Neural crest cell (in vitro differentiated cells): ENCODE measurements at places on chromosomes 1 and 21. TPM values are rescaled to one million over a fixed set of nuclear protein-coding genes. Genes with fewer than 3 reads are reported as not detected.

DNA sequence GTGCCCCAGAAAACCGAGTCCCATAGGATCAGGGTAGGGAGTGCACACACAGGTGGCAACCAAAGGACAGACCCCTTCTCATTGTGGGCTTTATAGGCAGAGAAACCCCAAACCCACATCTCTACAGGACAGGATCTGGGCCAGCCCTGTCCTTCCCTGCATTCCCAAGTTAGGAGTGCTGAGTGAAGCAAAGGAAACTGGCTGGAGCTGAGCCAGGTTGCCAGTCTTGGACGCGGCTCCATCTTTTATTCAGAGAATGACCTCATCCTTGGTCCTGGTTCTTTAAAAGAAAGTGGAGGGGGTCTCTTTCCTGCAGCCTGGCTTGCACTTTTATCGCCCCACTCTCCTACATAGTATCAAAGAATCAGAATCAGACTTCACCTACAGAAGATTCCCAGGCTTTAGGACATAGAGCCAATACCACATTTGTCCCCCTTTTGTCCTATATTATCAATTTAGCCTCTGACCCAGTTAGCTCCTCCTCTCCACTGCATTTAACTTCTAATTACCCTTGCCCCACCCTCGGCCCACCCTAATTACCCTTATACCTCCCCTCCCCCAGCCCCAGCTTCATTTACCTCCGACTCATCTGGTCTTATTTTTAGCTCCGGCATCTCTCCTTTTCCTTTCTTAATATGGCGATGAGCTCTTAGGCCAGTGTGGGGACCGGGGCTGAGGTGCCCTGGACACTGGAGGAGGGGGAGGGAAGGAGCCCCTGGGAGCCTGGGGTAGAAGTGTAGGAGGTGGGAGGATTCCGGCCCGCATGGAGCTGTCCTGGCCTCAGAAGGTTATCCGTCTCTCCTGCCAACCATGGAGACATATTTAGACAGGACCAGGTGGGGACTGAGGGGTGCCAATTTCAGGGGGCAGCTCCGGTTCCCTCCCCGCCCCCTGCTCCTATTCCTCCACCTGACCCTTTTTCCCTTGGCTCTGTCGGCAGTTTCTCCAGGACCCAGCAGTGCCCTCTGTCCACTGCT is at the start of gene CASQ1:
TSS of gene CASQ1 (plus strand) at position 927 of the 977 bp plus-strand sequence. CDS start 177 bp downstream, outside the sequence.
- DNase-seq, result no peak

Gene CFHR1
- 0.56 TPM in 1 of 2 replicates, not detected in the other for total RNA-seq

DNA sequence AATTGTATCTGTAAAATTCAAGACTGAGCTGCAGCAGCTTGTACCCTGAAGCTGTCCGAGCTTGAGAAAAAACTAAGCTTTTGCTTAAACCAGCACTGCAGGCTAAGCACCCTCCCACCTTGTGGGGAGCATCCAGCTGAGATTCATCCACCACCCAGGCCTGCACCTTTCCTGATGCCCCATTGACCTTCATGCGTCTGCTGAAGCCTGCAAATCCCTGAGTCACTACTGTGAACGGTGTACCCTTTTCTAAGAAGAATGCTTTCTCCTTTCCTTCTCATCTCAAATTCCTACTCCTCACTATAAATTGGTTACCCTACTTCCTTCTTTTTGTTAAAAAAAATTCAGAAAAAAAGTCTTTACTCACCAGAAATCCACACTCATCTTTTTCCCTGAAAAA is 90.9 kb upstream of the RGS18 start:
- no peak for DNase-seq

Gene TRIM67
- total RNA-seq, result 1.6 and 1.9 TPM in 2 replicates

DNA sequence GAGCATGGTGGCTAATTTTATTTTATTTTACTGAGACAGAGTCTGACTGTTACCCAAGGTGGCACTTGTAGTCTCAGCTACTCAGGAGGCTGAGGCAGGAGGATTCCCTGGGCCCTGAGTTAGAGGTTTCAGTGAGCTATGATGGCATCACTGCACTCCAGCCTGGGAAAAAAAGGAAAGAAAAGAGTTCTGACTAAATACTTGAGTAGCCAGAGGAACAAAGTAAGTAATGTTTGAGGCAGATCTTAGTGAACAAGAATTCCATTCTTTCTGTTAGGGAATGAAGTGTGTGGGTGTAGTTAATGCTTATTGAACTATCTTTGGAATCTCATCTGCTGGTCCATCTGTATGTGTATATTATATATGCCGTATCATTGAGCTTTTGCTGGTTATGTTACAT is 13.1 kb upstream of the EVI5 start:
- no peak for DNase-seq

Gene RGS16
- total RNA-seq, result 5.8 and 6.4 TPM in 2 replicates

Gene POU3F1
- total RNA-seq, result 10.7 and 12.1 TPM in 2 replicates

GRCh38 chr1:224387302-224387912 is 30.7 kb downstream of the CNIH4 start:
- DNase-seq, result no peak

DNA sequence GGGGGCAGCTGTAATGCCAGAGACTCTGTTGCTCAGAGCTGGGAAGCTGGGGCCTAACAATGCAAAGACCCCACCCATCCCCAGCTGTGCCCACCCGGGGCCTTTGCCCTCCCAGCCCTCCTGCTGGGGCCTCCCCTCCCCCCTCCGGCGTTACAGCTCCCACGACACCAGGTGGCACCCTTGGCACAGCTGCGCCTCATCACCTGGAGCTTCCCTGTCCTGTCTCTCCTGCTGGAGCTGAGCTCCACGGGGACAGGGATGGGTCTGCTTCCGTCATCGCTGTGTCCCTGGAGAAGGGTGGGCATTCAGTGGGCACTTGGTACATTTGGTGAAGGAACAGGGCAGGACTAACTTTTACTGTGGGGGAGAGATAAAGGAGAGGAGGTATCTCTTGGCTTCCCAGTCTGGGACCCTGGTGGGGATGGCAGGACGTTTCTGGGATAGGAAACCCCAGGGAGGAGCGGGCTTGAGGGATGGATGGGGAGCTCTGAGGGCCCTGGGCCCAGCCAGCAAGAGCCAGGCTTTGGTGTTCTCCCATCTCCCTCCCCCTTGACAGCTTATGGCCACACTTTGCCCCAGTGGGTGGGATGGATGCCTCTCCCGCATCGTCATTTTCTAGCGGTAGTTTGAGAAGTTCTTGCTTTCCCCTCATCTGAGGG is 453.2 kb downstream of the PTPRU start:
- no peak for DNase-seq

- no peak for DNase-seq
Measured at GRCh38 chr1:50610563-50610962, 187.3 kb upstream of the DMRTA2 start.

Gene FRRS1
- 8.2 and 9.3 TPM in 2 replicates for total RNA-seq

Gene MRPL9
- total RNA-seq, result 121 and 129 TPM in 2 replicates

Gene AMY2B
- total RNA-seq, result 2.7 and 3.4 TPM in 2 replicates

Gene GNL2
- total RNA-seq, result 73.1 and 76.6 TPM in 2 replicates

DNA sequence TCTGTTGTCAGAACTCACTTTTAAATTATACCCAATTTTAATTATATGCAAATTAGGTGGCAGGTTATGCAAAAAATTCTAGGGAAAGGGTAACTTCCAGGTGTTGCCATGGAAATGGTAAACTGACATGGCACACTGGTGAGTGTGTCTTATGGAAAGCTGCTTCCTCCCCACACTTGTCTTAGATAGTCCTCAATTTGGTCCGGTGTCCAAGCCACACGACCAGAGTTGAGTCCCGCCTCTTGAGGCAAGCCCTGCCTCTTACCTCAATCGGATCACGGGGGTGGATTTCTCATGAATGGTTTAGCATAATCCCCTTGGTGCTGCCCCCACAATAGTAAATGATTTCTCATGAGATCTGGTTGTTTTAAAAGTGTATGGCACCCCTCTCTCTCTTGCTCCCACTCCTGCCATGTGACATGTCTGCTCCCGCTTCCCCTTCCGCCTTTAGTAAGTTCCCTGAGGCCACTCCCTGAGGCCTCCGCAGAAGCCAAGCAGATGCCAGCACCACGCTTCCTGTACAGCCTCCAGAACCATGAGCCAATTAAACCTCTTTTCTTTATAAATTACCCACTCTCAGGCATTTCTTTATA is 74.9 kb downstream of the MATN1 start:
- no peak for DNase-seq

DNA sequence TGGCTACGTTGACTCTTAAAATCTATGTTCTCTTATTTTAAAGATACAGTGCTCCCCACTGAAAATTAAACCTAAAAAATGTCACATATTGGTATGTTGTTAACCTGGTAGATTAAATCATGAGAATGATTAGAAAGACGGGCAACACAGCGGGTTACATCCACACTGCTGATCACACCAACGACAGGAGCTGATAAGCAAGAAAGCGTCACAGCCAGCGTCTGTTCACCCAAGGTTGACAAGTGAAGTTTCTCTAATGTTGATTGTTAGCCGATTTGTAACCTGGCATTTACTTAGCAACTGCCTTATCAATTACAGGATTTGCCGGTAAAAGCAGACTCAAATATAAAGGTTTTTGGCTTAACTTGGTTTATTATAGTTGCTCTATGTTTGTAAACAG is 149.3 kb downstream of the NR5A2 start:
- no peak for DNase-seq

DNA sequence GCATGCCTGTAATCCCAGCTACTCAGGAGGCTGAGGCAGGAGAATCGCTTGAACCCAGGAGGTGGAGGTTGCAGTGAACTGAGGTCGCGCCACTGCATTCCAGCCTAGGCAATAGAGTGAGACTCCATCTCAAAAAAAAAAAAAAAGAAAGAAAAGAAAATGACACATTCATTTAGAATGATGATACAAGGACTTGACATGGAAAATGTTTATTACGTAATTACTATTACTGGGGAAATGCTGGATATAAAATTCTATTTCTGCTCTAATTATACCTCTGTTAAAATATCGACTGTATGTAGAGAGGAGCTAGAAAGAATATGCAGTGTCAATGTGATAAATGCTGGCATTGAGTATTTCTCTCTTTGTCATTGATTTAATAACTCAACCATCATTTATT is 54.7 kb upstream of the CTPS1 start:
- DNase-seq, result no peak

DNA sequence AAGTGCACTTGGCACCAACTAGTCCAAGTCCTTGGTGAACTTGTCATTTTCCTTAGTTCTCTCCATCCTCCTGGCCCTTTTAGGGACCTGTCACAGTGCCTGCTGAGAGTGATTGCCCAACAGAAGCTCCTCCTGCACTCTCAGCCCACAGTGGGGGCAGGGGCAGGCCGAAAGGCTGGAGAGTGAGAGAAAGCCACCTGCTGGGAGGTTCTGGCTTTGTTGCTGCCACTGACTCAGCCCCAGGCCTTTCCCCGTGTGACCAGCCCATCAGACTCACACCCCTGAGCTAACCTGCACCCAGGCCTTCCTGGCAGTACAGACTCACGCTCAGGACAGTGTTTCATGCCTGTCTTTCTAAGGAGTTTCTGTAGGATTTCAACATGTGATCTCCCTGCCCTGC is 17.1 kb upstream of the PROK1 start:
- no peak for DNase-seq

DNA sequence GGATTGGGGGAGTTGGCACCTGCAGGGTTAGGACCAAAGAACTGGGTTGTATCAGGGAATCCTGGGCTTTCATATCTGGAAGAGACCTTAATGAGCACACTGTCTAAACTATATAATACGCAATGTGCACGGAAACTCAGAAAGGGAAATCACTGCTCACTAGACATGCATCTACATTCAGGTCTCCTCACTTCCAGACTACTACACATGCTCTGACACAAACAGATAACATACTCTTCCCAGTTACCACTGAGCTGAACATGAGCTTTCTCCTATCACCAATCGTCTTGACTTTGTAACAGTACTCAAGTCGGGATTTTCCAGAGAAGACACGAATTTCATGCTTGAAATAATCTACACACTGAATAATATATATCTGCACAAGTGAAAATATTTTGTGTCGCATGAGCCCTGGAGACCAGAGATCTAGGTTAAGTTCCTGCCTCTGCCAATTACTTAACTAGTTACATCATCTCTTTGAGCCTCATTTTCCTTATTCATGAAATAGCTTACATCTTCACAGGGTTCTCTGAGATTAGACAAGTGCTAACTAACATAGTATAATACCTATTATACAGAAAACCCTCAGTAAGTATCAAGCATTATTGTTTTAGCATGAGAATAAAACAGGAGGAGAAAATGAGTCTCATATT is 101.1 kb downstream of the JAK1 start:
- DNase-seq, result no peak

DNA sequence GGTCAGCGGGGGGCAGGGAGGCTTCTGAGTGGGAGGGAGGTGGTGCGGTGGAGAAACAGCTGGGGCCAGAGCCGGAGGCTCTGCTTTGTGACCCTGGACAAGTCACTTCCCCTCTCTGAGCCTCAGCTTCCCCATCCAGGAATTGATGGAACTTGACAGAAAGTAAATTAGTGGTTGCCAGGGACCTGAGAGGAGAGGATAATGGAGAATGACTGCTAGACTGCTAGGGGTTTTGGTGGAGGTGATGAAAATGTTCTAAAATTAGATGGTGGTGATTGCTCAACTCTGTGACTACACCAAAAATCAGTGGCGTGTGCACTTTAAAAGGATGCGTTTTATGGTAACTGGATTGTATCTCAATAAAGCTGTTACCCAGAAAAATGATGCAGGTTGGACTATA is 100.9 kb downstream of the ARHGEF10L start:
- no peak for DNase-seq

Gene PLEKHA6
- 4.0 and 4.5 TPM in 2 replicates for total RNA-seq

DNA sequence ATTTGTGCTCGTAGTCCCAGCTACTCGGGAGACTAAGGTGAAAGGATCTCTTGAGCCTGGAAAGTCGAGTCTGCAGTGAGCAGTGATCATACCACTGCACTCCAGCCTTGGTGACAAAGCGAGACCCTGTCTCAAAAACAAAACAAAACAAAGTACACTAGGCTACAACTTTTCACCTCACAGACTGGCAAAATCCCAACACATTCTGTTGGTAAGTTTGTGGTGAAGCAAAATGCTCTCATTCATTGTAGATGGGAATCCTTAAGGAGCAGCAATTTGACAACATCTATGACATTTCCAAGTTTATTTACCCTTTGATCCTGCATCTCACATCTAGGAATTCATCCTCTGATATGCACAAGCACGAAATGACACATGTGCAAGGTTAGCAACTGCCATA is 20.2 kb upstream of the SLC1A7 start:
- DNase-seq, result no peak

DNA sequence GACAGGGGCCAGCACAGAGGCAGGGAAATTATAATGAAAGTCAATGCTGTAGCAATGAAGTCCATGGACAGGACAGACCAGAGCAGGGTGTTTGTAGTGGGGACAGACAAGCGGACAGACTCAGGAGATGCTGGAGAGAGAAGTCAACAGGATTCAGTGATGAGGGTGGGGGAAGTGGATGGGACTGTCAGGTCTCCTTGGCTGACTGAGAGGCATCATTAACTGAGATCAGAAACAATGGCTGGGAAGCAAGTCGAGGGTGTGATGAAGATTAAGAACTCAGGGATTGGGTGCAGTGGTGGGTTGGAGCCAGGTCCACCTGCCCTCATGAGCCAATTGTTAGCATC is 25.5 kb downstream of the CD58 start:
- DNase-seq, result no peak

GRCh38 chr1:72284084-72284347 is 1.7 kb upstream of the NEGR1 start:
- DNase-seq, result peak; percentile 46

- no peak for DNase-seq
Measured at GRCh38 chr1:151935154-151935553, 25.8 kb upstream of the THEM4 start.
